ENCODE measurements at places on chromosomes 4 and X.
A peak's percentile ranks its signal among the peaks of the same experiment; 100 is the strongest.

GRCh38 chrX:139823806-139824205 is 109.0 kb downstream of the ATP11C start:
- no peak for DNase-seq

DNA sequence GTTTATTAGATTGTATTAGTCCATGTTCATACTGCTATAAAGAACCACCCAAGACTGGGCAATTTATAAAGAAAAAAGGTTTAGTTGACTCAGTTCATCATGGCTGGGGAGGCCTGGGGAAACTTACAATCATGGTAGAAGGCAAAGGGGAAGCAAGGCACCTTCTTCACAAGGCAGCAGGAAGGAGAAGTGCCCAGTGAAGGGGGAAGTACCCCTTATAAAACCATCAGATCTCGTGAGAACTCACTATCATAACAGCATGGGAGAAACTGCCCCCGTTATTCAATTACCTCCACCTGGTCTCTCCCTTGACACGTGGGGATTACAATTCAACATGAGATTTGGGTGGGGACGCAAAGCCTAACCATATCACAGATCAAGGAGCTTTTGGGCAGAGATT is 8.1 kb upstream of the HSD17B13 start:
- no peak for DNase-seq

GRCh38 chr4:109728385-109728784 is 1.5 kb downstream of the PLA2G12A start:
- no peak for DNase-seq

- no peak for DNase-seq
Measured at GRCh38 chr4:154560824-154561231, 2.0 kb upstream of the FGB start.

- no peak for DNase-seq
Measured at GRCh38 chr4:121114756-121115155, 42.4 kb upstream of the NDNF start.

GRCh38 chr4:168832763-168833575 is 177.1 kb downstream of the CBR4 start:
- no peak for DNase-seq

DNA sequence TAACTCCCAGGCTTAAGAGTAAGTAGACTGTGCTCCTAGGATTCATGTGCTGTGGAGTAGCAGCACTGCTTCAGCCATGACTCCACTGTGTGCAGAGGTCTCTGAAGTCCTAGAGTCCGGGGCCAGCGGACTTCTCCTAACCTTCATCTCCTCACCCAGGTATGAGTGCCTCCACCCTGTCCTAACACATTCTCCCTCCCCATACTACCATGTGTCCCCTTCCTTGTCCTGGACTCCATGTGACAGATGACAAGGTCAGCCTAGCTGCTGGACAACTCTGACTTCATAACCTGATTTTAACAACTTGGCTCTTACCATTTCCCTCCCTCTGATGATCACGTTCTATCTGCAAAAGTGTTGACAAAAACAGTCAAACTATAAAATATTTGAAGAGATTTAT is 16.7 kb downstream of the ASB11 start:
- DNase-seq: no peak

- no peak for DNase-seq
Measured at GRCh38 chr4:150591904-150592303, 10.0 kb downstream of the MAB21L2 start.

DNA sequence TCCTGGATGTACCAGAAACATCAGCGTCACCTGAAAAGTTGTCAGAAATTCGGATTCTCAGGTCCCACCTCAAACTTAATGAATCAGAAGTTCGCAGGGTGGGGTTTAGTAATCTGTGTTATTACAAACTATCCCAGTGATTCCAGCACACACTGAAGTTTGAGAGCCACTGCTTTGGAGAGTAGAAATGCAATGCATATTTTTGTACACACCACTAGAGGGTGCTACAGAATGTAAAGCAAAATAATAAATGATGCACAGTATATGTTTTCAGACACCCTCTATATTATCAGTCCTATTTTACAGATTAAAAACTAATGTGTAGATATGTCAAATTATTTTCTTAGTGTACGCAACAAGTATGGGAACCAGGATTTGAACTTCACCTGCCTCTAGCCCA is 2.4 kb upstream of the MORF4L2 start:
- peak; percentile 49 for DNase-seq

- DNase-seq: no peak
Measured at GRCh38 chr4:85218756-85219155, 252.3 kb upstream of the WDFY3 start.

- DNase-seq: peak; percentile 34
Measured at GRCh38 chr4:67871867-67872266, 11.9 kb downstream of the TMPRSS11D start.

- DNase-seq: no peak
Measured at GRCh38 chr4:76061982-76062381, 12.5 kb upstream of the ART3 start.

DNA sequence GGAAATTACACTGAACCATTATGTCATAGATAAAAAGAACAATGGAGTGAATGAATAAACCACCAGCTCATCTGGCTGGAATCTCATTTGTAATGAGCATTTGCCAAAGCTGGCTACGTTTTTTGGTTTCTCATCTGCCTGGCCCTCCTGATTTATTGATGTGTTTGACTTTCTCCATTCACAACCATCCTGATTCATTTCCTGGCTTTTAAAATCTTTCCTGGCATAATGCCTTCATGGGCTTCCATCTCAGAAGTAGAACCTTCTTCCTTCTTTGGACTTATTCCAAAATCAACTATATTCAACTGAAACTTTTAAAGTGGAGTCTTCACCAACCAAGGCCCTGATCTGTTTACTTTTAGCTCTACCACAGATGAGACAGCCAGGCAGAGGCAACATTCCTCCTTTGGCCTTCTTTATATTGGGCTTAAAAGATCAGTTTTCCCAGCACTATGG is 36.0 kb upstream of the ARSJ start:
- DNase-seq: peak; percentile 66

DNA sequence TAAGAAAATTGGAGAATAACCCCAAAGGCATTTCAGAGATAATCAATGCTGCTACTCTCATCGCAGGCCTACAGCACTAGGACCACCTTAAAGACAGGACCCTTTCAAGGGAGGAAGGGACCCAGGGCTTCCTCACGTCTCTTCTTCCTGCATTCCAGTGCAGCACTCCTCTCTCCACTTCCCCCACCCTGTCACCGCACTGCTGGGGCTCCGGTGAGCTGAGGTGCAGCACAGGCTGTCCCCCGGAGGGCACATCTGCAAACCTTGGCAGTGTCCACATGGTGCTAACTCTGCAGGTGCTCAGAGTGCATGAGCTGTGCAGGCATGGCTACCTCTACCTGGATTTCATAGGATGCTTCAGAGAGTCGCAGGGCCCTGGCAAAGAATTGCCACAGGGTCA is 305.6 kb downstream of the DCHS2 start:
- no peak for DNase-seq

GRCh38 chr4:177938226-177938625 is 496.0 kb upstream of the AGA start:
- no peak for DNase-seq

DNA sequence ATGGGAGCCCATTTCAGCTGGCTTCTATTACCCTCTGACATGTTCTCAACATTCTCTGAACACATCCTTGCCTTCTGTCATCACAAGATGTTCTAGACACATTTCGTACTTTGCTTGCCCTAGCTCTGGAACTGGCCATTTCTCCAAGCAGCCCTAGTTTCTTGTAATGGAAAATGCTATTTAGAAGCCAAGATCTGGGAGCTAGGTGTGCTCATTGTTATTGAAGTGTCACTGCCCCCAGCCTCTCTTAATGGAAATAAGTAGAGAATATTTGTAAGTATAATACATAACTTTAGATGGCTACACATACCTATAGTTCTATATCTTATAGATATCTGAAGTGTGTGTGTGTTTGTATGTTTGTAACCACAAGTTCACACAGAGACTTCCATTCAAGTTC is 6.9 kb downstream of the MRFAP1L1 start:
- DNase-seq: no peak

DNA sequence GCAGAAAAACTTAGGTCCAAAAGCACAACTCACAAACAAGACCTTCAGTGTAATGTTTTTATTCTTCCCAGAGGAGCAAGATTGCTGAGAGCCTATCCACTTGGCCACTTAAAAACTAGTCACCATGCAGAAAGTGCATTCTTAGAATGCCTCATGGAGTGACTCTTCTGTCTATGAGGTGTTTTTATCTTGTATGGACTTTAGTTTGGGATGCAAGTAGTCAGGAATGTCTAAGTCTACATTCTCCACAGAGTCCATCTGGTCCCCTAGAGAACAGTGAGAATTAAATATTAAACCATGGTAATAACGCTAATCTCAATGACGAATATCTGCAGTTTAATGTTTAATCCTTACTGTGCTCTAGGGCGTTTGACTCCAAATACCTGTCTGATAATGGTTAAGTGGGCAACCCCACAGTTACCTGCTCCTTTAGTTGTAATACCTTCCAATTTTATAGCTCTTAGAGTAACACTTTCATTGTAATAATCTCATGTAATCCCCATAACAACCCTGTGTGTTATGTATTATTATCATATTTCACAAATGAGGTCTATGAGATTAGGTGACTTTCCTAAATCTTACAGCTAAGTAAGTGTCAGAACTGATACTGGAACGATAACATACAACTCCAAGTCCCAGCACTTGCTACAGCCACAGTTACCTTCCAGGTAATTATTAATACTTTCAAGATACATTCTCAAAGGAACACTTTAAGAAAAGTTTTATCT is 235.6 kb upstream of the JADE1 start:
- DNase-seq: no peak

GRCh38 chr4:111074523-111075114 is 451.7 kb upstream of the PITX2 start:
- no peak for DNase-seq

GRCh38 chr4:30002341-30002740 is 717.8 kb upstream of the PCDH7 start:
- no peak for DNase-seq

- DNase-seq: no peak
Measured at GRCh38 chrX:51047950-51048349, 137.4 kb downstream of the BMP15 start.

DNA sequence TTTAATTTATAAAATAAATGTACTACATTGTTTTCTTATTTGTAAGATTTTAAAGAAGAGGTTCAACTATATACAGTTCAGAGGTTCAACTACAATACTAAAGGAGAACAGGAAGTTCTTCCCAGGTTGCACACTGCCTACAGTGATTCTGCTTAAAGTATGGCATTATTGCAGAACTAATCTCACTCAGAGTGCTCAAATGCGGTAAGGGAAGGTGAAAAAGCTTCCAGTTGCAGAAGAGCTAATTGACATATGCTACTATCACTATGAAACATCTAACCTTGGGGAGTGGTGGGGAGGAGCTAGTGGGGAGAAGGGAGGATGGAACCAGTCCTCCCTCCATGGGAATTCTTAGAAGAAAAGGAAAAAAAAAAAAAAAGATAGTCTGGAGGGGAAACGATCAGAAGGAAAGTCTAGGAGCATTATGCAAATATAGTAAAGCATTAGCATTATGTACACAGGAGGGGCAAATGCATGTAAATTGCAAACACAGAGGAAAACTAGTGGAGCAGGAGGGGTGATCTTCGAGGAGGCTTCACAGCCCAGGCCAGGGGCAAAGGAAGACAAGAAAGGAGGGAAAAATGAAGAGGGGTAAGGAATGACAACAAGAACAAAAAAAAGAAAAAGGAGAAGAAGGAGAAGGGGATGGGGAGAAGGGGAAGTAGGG is 32.0 kb upstream of the MMAA start:
- DNase-seq: no peak
